ENCODE measurements at places on chromosomes 3 and 15. TPM values are rescaled to one million over a fixed set of nuclear protein-coding genes. Genes with fewer than 3 reads are reported as not detected.
A peak's percentile ranks its signal among the peaks of the same experiment; 100 is the strongest.

GRCh38 chr15:54289590-54290136 is 311.4 kb downstream of the UNC13C start:
- DNase-seq: no peak

DNA sequence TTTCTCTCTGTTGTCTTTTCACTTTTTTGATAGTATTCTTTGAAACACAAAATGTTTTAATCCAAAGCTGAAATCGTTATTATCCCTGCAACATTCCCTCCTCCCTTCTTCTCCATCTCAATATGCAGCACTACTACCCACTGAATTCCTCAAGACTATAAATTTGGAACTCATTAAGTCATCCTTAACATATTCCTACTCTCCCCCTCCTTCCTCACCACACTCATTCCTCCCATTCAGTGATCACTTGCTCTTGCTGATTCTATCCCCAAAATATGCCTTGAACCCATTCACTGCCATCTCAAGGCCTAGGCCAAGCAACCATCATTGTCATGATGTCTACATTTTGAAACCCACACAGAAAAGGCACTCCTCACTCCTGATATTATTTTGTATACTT is 2.4 kb upstream of the PIK3R4 start:
- DNase-seq: no peak

- DNase-seq: peak; percentile 51
These were observed 120.9 kb downstream of the SAMMSON start for GRCh38 chr3:70120357-70120966.

- DNase-seq: no peak
These were observed 136.8 kb downstream of the TBL1XR1 start for GRCh38 chr3:177060492-177060891.

DNA sequence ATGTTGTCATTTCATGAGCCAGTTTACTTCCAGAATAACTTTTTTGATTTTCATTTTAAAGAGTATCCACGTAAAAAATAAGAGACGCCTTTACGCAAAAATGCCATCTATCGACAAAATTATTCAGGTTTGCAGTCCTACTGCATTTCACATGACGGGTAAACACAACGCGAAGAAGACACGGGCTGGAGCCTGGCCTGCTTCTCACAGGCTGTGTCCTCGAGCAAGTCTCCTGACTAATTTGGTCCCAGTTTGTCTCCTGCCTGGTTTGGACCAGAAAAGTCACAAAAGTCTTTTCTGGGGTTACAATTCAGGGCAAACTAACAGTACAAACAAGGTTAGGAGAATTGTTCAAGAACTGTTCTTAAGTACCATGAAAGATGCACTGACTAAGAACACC is 51.7 kb downstream of the CHSY1 start:
- DNase-seq: no peak

DNA sequence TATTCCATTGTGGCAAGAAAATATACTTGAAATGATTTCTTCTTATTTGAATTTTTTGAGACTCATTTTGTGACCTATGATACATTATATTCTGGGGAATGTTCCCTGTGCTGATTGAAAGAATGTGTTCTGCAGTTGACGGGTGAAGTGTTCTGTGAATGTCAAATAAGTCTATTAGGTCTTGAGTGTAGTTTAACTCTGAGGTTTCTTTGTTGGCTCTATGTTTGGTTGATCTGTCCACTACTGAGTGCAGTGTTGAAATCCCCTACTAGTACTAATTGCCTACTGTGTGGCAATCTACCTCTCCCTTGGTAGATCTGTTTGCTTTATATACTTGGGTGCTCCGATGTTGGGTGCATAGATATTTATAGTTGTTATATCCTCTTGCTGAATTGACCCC is 46.3 kb upstream of the VEPH1 start:
- DNase-seq: no peak

GRCh38 chr3:166522017-166522416 is 684.8 kb upstream of the BCHE start:
- DNase-seq: no peak

DNA sequence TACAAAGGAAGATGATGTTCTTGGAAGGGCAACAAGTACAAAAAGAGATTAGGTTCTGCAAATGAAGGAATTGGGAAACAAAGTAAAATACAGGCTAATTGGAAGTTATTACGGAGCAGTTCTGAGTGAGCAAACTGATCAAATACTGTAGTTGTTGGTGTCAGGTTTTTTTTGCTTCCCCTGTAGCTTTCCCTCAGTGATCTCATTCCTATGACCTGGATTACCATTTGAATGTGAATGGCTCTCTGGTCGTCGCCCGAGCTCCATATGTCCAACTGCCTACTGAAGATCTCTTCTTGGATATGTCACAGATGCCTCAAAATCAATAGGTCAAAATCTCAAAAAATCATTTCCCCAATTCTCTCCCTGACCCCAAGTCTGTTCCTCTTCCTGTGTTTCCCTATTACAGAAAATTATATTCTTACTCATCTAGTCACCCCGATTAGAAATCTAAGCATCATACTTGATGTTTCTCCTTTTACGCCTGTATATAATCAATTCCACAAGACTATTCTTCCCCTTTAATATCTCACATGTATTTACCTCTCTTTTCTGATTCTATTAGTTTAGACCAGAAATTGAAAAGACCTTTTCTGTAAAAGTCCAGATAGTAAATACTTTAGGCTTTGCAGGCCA is 29.0 kb downstream of the GOLM2 start:
- DNase-seq: no peak

- DNase-seq: no peak
These were observed 113.0 kb downstream of the TBC1D5 start for GRCh38 chr3:17629400-17629799.

DNA sequence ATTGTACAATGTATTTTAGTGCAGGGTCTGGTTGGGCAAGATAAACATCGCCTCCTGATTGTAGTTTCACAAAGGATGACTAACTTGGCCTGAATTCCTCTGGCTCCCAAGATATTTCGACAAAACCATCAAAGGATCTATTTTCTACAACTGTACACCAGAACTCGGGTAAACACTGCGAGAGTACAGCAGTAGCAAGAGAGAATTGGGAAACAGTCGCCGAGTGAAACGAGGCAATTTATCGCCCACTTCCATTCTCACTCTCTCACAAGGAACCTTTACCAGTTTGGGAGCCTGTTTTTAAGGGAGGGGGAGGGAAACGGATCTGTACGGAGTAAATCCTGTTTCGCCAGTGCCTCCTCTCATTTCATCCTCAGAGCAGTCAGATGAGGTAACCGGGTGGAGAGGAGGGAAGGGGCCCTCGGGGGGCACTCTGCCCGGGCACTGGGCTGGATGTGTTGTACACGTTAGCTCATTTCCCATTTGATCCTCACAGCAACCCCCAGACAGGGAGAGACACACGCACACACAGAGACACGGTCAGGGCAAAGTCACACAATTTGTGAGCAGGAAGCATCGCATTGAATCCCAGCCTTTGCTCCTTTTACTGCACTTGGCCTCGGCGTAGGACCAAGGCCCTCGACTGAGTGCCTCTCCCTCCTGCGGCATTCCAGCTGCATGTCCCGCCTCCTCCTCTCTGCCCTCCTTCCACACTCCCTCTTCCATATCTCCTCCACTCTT is 120.1 kb downstream of the LIPC start:
- no peak for DNase-seq

DNA sequence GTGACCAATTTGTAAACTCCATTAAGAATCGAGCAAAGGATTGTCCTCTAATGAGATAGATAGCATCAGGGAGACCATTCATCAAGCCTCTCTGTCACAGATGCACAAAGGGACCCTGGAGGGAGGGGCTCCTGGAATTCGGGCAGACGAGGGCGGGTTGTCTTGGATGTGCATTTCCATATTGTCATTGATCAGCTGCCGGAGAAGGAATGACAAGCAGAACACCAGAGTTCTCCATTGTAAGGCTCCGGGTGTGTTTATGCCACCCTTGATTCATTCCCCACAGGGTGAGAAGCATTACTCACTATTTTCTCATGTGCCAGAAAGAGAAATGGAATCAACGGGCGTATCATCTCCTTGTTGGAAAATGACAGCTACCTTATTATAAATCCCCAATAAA is 167.5 kb downstream of the EBLN2 start:
- DNase-seq: no peak

- no peak for DNase-seq
These were observed 9.4 kb upstream of the MGLL start for GRCh38 chr3:127831723-127832172.

DNA sequence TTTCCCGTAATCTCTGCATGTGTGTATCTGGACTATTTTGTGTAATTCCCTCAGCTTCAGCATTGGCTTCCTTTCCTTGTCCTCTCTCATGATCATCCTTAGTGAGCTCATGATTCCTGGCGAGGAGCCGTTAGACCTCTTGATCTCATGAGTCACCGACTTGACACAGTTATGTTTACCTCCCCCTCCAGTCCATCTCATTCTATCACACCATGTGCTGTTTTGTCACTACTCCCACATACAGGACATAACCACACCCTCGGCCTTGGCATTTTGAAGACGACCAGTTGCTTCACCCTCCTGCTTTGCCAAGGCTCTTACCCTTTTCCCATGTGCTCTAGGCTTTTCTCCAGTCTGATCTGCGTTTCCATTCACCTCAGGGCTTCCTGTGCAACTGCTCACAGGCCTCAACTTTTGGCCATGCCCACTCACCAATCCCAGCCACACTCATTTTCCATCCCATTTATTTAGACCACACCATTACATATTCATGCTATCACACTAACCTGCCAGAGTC is 41.5 kb downstream of the CP start:
- peak; percentile 92 for DNase-seq

DNA sequence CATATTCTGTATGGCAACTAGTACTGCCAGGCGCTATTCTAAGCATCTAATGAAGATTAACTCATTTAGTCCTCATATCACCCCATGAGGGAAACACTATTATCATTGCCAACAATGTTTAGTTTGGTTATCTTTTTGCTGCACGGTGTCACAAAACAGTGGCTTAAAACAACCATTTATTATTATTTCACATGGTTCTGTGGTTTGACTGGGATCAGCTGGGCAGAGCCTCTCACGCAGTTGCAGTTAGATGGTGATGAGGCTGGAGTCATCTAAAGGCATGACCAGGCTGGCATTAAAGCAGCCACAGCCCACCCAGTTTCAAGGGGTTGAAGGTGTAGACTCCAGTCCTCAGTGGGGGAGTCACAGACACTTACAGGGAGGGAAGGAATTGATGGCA is 32.8 kb upstream of the RASA2 start:
- DNase-seq: no peak

DNA sequence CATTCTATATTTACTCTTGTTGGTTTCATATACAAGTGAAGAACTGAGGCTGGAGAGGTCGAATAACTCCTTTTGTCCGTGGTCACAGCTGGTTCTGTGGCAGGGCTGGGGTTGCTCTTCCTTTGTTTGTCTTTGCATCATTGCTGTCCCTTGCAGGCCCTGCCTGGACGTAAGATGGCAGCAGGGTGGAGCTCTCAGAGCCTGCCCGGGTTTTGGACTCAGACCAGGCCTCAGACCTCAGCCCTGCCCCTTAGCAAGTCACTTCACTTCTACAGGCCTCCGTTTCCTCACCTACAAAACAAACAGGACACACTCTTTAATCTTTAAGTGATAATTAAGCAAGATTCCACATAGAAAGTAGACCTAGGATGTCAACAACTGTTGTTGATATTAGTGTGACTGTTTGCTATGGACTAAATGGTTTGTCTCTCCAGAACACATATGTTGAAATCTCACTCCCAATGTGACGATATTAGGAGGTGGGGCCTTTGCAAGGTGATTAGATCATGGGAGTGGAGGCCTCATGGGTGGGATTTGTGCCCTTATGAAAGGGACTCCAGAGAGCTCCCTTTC is 65.6 kb upstream of the PLXNA1 start:
- DNase-seq: no peak

DNA sequence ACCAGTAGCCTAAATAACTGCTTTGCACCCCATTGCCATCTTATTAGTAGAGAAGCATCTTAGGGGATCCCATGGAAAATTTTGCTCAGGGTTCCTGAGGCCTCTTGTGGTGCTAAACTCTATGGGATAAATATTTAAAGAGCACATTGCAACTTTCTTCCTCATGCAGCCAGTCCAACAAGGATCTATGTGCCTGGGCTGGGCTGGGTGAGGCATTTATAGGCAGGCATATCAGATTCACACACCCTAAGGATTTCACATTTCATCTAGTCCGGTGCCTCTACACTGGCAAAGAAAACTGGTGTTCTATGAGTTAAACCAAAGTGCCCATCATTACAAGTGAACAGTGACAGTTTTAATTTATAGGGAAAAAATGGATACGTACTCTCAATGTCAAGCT is 512.3 kb downstream of the EDEM1 start:
- DNase-seq: no peak

DNA sequence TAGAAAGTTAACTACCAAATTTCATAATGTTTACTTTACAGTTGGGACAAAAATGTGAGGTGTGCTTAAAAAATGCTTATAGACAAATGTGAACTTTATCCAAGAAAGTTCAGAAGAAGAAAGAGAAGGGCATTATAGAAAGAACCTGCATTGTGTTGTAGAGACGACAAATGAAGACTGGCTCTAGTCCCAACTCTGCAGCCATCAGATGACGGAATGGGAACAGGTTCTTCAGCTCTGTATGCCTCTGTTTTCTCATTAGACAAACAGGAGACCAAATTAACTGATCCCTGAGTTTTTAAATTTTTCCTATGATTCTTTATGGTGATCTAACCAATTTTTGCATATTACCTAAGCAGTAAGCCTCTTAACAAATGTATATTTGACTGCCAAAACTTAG is 49.2 kb downstream of the PDZRN3 start:
- DNase-seq: no peak

DNA sequence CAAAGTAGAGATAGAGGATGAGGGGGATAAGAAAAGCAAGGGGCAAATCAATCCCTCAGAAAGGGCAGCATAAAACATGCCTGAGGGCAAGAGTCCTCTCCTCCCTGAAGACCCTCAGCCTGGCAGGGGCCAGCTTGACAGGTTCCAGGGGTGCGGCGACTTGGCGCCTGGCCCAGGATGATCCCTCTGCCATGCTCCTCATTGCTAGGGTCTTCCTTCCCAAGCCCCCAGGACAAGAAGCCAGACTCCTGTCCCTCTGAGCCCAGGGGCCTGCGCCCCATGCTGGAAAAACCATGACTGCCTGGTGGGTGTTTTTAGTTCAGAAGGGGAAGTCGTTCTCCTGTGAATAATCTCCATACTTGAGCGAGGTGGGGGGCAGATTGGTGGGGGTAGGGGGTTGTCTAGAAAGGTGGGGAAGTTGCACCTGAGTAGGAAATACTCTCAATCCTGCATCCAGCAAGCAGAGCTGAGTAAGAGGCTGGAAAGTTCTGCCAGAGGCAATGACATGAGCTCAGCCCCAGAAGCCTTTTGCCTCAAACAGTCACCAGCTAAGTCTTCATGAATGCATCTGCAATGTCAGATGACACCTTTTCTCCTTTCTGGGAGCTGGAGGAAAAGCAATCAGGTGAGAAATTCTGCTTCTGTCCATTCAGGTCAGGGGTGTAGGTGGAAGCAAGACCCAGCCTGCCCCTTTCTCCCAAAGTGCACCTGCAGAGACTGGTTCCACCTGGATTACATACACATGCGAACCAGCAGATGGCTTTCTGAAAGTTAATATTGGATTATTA is 18.3 kb downstream of the SLC12A8 start:
- no peak for DNase-seq

GRCh38 chr15:78714890-78715289 is 73.9 kb upstream of the CHRNB4 start:
- DNase-seq: no peak

- DNase-seq: no peak
These were observed 84.2 kb upstream of the CTNNB1 start for GRCh38 chr3:41115069-41115468.

The CFAP92 gene
- 1.0 TPM for total RNA-seq

The PLA2G4E gene
- total RNA-seq: not detected

The ITGA11 gene
- 54.2 TPM for total RNA-seq

The ZNF717 gene
- 9.0 TPM for total RNA-seq

The ZPLD1 gene
- total RNA-seq: 0.10 TPM

The TYRO3 gene
- 19.3 TPM for total RNA-seq

The NAALADL2 gene
- total RNA-seq: 1.3 TPM

The SNTN gene
- not detected for total RNA-seq
